Hematopoietic multipotent progenitor cell treated with erythropoietin and hydrocortisone succinate and interleukin-3 and kit ligand, for 6 days (in vitro differentiated cells): ENCODE measurements at places on chromosomes 5 and 9.
A peak's percentile ranks its signal among the peaks of the same experiment; 100 is the strongest.

DNA sequence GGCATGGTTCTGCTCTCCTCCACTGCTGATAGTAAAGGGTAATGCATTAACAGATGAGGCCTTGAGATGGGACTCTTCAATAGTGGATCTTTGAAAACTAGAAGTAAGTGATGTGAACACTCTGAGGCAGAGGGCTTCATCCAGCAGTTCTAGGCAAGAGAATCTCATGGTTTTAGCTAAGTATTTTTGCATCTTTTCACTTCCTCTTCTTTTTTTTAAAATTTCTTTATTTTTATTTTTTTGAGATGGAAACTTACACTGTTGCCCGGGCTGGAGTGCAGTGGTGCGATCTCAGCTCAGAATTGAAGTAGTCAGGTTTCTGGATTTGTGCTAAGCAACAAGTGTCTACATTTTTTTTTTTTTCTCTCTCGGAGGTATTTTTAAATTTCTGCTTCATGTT lies 101.9 kb downstream of the MTRR start:
- DNase-seq = no peak

GRCh38 chr5:143471041-143471509 lies 67.6 kb upstream of the NR3C1 start:
- DNase-seq = no peak

- DNase-seq = no peak
Observed at GRCh38 chr9:97480174-97480573, 21.3 kb upstream of the TMOD1 start.

DNA sequence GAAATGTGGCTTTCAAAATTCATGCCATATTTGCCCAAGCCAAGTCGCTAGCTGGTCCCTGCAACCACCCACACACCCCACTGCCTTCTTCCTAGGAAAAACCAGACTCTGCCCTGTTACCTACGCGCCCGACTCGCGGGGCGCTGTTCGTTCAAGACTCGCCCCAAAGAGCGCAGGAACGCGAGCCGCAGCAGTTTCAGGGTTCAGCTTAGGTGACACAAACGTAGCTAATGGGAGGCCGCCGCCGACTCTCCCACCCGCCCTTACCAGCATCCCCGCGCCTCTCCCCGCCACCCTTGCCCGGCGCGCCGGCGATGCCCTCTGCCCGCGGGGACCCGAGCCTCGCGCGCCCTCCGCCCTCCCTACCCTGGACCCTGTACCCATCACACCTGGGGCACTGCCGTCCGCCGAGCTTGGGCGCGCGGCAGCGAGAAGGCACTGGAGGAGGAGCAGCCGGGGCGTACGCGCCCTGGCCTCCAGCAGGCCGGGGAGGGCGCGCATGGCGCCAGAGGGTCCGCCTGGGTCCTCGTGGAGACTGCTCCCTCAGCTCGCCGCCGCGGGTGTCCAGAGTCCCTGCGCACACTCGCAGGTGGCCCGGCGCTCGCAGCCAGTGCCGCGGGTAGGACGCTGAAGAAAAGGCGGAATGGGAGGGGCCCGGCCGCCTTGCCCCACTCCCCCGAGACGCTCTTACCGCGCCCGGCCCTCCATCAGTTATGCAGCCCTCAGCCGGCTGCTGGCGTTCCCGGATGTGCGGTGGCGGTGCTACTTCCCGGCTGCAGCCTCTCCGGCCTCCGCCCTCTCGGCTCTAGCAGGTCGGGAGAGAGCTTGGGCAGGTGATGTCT lies at the start of gene EMB:
Gene EMB, minus strand, starts transcription at position 638 of the 842 bp plus-strand sequence. Its CDS starts 137 bp downstream, at position 501.
- DNase-seq = peak; percentile 81

GRCh38 chr5:141753143-141753970 lies 71.3 kb upstream of the ARAP3 start:
- no peak for DNase-seq

DNA sequence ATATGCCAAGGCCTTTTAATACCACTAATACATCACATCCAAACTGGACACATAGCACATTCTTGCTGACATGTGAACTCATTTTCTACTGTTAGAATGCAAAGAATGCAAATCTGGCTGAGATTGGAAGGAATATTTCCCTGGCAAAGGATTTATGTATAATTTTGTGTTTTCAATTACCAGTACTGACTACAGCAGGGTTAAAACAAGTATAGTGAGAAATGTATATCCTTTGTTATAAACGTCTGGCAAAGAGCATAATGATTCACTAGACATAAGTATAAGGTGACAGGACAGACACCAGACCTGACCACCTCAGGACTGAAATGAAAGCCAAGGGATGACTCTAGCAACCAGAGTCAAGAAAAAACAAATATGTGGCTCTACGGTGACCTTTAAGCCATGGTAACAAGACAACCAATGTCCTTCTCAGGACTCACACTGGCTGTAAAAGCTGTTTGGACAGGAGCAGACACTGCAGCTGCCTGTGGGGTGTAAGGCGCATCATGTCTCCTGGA lies 95.0 kb downstream of the MRPS27 start:
- DNase-seq = no peak

DNA sequence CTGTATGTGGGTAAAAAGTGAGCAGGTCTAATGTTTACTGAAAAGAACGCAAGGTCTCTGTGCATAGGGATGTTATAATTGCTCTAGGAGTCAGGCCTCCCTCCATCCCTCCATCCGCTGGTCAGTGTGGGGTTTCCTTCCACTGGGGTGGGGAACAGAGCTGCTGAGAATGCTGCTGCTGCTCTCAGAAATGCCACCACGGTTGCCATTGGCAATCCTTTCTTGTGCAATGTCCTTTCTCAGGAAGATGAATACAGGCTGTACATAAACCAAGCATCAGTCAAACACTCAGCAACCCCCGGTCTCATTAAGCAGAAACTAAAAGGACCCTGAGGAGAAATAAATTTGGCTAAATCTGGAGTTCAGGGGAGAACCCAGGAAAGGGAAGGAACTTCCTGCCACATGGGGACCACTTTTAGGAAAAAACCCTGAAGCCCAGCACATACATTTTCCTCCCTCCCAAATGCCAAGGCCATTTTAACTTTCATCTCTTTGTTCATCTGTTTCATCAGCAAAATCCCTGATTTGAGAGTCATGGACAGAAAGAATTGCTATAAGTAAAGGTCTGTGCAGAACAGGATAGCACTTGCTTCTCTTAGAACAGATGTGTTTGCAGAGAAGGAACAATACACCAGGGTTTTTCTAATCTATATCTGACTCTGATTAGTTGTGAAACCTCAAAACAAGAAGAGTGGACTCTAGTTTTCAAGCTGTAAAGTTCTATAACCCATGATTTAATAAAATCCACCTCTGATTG lies 70.4 kb upstream of the SLC1A3 start:
- no peak for DNase-seq

- no peak for DNase-seq
Observed at GRCh38 chr5:108736855-108737254, 10.8 kb upstream of the FER start.

GRCh38 chr5:84569307-84569706 lies 184.6 kb upstream of the EDIL3 start:
- DNase-seq = no peak

GRCh38 chr9:91073049-91073810 lies 271.6 kb downstream of the SYK start:
- DNase-seq = no peak

DNA sequence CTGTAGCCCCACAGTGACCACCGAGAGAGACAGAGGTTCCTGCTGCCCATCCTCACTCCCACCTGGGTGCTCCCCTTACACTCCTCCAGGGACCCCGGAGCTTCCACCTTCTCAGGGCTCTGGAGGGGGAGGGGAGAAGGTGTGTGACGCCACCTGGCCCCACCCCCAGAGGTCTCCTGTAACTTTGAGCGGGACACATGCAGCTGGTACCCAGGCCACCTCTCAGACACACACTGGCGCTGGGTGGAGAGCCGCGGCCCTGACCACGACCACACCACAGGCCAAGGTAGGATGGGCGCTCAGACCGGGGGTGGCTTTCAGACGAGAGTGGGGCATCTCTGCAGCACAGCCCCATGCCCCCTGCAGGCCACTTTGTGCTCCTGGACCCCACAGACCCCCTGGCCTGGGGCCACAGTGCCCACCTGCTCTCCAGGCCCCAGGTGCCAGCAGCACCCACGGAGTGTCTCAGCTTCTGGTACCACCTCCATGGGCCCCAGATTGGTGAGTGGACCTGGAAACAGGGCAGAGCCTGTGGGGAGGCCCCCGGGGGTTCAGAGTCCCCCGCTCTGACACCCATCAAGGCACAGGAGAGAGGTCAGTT lies 4.5 kb downstream of the MAMDC4 start:
- DNase-seq = no peak

DNA sequence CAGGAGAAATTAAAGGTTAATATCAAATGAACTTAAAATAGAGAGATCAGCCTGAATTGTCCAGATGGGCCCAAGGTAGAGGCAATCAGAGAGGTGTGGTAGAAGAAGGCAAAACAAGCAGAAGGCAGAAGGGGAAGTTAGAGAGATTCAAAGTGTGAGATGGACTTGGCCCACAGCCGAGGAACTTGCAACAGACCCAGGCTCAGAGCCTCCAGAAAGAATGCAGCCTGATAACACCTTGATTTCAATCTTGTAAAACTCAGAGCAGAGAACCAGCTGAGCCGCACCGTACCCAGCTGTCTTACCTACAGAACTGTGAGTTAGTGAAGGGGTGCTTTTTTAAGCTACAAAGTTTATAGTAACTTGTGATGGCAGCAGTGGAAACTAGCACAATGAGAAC lies 190.9 kb downstream of the RFK start:
- peak; percentile 64 for DNase-seq

DNA sequence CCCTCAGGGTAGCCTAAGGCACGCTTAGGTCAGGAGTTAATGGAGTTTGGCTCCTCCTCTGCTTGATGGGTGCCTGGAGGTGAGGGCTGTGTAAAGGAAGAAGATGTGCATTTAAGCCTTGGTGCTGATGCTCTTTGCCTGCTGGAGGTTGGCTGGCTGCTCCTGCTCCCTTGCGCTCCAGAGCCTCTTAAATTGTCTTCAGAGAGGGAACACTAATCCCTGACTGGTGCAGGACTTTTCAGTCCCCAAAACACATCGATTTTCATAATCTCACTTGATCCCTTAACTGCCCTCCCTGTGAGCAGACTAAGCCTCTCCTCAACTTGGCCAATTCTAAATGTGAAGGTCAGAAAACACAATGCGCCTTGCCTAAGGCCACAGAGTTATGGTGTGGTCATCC lies 16.2 kb upstream of the TCOF1 start:
- no peak for DNase-seq

DNA sequence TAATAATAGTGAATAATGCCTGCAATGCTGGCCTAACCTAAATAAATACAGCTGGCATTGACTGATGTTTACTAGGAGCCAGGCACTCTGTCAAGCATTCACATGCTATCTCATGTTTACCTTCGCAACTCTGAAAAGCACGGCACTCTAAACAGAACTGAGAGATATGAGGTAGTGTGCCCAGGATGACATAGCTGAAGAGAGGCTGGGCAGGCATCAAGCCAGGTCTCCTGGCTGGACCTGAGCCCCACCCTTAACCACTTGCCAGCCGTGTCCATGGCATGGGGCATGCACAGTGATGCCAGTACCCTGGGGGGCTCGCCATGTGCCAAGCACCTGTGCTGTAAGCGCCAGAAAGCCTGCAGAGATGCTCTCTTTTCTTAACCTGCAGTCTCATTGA lies 119.4 kb upstream of the MVB12B start:
- DNase-seq = no peak

- DNase-seq = peak; percentile 74
Observed at GRCh38 chr5:102223542-102224477, 72.3 kb downstream of the SLCO4C1 start.

DNA sequence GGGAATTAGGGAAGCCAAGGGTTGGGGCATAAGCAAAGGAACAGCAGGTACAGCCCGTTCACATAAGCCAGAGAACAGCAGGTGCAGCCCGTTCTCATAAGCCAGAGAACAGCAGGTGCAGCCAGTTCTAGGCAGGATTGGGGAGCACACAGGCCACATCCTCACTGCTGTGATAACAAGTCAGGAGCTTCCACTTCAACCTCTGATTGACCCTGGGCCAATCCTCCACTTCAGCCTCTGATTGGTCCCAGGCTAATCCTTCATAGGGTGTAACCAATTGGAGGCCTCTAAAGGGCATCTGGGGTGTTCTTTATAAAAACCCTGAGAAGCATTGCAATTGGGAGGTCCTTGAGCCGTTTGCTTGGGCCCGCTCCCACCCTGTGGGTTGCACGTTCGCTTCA lies 27.5 kb downstream of the CEL start:
- DNase-seq = peak; percentile 68
